ENCODE measurements at places on chromosomes 1 and 21.
A peak's percentile ranks its signal among the peaks of the same experiment; 100 is the strongest.

- DNase-seq, result no peak
Observed at GRCh38 chr1:45097944-45098343, 85.9 kb downstream of the UROD start.

- DNase-seq, result no peak
Observed at GRCh38 chr1:39127513-39127912, 77.0 kb upstream of the MACF1 start.

GRCh38 chr1:116439701-116440100 is 66.7 kb downstream of the ATP1A1 start:
- no peak for DNase-seq

DNA sequence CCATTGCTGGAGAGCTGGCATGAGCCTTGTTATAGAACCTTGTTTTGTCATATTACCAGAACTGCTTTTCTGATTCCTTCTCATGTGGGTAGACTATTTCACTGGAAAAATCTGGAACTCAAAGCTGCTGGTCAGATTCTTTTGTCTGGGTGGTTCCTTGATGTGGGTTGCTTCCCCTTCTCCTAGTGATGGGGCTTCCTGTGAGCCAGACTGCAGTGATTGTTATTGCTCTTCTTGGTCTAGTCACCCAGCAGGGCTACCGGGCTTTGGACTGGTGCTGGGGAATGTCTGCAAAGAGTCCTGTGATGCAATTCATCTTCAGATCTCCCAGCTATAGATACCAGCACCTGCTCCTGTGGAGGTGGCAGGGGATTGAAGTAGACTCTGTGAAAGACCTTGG is 59.4 kb downstream of the GPR137B start:
- no peak for DNase-seq

DNA sequence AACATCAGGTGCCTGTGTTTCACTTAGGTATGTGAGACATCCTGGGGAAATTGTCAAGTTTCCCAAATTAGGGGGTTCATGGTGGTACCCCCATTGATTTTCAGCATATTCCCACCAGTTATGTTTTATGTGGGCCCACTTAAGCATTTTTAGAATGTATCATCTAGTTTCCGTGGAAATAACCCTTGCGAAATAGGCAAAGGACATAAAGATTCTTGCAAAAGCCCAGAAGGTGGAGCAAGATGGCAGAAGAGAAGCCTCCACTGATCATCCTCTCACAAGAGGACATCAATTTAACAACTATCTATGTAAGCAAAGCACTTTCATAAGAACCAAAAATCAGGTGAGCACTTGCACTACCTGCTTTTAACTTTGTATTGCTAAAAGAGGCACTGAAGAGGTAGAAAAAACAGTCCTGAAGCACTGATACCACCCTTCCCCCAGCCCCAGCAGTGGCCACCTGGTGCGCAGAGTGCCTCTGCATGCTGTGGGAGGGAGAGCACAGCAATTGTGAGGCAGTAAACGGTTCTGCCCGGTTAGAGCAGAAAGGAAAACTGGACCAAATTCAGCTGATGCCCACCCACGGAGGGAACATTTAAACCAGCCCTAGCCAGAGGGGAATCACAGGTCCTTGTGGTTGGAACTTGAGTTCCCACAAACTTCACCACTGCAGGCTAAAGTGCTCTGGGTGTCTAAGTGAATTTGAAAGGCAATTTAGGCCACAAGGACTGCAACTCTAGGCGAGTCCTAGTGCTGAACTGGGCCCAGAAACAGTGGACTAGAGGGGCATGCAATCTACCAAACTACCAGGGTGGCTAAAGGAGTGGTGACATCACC is 23.2 kb downstream of the MCOLN2 start:
- peak; percentile 40 for DNase-seq
